ENCODE measurements at places on chromosomes 5 and 9.
A peak's percentile ranks its signal among the peaks of the same experiment; 100 is the strongest.

GRCh38 chr5:11377896-11378295 lies 526.4 kb downstream of the CTNND2 start:
- no peak for DNase-seq

GRCh38 chr5:143749581-143750205 lies 62.3 kb upstream of the HMHB1 start:
- DNase-seq, result no peak

GRCh38 chr9:84851935-84852585 lies 182.5 kb downstream of the NTRK2 start:
- no peak for DNase-seq

DNA sequence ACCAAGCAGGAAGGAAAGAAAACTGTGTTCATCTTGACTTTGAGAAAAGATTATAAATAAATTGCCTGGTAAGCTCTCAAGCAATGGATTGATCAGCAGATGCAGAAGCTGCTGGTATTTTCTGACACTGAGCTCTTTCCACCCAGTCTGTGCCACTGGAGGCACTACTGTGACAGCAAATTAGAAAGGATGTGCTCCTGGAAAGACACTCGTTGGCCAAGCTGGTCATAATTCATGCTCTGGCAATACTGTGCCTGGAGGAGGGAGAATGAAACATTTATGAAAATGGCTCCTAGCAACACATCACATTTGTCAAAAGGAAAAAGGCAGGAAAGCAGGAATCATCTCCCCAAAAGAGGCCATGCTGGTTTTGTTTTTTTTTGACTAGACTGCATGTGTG lies 84.2 kb downstream of the CAVIN4 start:
- DNase-seq, result no peak

DNA sequence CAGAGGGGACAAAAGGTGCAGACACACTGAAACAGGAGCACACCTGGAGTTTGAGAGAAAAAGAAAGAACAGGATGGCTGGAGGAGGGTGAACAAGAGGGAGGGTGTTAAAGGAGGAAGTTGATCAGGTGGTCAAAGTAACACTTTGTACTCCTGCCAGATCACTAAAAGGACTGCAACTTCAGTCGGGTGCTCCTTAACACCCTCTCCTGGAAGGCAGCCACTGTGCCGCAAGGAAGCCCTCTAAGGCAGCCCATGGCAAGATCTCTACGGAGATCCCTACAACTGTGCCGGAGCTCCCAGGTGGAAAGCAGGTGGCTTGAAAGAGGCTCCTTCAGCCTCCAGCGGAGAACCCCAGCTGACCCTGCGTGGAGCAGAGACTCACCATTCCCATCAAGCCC lies 124.4 kb upstream of the MSX2 start:
- no peak for DNase-seq

GRCh38 chr9:128927731-128928411 lies 7.1 kb downstream of the PHYHD1 start:
- peak; percentile 39 for DNase-seq

GRCh38 chr9:122180633-122181032 lies 20.9 kb downstream of the MORN5 start:
- DNase-seq, result no peak

DNA sequence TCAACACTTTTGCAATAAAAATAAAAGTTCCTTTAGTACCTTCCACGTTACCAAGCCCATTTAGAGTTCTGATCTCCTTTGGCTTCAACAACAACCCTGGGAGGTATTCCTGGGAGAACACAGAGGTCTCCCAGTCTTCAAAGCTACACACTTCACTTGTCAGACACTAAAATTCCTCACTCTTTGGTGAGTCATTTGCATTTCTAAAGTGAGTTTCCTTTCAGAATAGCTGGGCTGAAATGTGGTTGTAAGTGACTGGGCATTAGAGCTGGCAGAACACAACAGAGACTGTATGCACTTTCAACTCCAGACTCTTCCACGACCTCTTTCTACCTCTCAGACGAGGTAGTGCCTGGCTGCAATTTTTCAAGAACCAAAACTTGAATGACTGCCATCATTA lies 11.5 kb upstream of the F2RL1 start:
- no peak for DNase-seq

- no peak for DNase-seq
Measured at GRCh38 chr5:160767062-160767461, 84.9 kb downstream of the ATP10B start.

- no peak for DNase-seq
Measured at GRCh38 chr9:128051932-128052709, 15.0 kb downstream of the NAIF1 start.

Data from activated naive CD4-positive, alpha-beta T cell (primary cell).